Fibroblast of skin of left quadriceps (primary cell): ENCODE measurements at places on chromosomes 6 and 20.

DNA sequence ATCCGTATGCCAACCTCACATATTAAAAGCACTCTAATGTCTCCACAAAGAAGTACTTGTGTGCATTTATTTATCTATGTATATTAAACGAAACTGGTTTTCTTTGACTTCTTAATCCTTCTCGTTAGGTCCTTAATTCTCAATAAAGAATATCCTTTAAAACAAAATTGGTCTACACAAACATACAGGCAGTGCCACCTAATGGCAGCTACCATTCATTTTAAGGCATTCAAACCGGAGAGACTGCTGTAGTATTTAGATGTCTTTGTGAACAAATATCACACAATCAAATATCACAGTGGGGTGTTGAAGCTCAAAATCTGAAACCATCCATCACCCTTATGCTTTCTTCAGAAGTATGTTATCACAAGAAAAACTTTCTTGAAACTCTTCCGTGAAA is 96.6 kb upstream of the IRAK1BP1 start:
- DNase-seq: no peak

GRCh38 chr6:131362070-131362469 is 211.0 kb upstream of the ARG1 start:
- no peak for DNase-seq

DNA sequence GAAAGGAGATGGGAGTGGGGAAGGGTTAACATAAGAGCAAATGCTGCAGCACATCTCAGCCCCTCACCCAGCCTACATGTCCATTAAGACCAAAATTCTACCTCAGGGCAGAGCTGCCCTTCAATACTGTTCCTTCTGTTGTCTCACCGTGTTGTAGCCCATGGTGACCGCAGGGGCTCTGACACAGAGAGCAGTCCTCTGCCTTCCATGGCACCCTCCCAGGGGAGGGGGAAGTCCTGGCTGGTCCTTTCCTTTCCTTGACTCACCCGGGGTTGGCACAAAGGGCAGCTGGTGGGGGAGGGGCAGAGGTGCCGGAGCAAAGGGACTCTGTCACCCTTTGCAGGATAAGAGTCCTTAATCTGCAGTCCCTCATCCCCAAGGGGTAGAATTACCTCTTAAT is 15.2 kb downstream of the NKX2-2 start:
- DNase-seq: no peak

DNA sequence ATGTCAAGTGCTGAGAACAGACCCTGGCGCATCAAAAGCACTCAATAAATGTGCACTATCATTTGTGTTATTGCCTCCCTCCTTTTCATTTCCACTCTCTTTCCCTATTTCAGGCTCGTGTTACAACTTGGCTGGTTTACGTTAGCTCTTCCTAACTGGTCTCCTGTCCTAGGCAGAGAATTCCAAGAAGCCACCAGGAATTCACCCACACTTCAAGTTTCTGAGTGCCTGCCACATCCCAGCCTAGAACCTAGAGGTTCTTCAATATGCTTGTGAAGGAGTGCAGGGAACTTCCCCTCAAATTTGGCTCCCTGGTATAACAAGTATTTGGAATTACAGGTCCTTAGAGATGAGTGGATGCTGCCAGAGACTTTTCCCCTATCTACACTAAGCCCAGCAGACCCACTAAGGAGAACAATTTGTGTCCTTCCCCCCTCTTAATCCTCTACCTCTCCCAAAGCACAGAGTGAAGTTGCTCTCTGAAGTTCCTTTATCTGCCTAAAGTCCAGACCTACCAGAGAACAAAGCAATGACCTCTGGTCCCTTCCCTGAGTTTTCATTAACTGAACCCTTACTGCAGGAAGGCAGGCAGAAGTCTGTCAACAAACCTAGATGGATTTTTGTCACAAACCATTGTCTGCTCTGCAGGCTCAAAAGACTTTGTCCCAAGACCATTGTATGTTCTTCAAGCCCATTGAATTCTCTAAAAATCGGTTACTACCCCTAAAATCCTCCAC is 201.6 kb upstream of the JARID2 start:
- no peak for DNase-seq

DNA sequence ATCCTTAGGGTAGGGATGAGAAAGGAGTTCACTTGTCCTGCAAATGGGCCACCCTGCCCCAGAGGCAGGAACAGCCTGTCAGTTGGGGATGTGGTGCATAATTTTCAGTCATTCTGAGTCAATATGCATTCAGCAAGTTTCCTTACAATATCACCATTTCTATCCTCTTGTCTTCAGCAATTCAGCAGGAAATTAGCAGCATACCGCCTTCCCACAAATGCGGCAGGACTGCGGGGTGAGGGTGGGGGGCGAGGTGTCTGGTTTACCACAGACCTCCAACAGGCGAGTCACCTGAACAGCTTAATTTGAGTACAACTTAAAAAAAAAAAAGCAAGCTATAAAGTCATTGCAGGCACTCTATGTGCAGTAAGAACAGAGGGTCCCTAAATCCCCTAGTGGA is 126.8 kb downstream of the MAP3K7 start:
- no peak for DNase-seq

DNA sequence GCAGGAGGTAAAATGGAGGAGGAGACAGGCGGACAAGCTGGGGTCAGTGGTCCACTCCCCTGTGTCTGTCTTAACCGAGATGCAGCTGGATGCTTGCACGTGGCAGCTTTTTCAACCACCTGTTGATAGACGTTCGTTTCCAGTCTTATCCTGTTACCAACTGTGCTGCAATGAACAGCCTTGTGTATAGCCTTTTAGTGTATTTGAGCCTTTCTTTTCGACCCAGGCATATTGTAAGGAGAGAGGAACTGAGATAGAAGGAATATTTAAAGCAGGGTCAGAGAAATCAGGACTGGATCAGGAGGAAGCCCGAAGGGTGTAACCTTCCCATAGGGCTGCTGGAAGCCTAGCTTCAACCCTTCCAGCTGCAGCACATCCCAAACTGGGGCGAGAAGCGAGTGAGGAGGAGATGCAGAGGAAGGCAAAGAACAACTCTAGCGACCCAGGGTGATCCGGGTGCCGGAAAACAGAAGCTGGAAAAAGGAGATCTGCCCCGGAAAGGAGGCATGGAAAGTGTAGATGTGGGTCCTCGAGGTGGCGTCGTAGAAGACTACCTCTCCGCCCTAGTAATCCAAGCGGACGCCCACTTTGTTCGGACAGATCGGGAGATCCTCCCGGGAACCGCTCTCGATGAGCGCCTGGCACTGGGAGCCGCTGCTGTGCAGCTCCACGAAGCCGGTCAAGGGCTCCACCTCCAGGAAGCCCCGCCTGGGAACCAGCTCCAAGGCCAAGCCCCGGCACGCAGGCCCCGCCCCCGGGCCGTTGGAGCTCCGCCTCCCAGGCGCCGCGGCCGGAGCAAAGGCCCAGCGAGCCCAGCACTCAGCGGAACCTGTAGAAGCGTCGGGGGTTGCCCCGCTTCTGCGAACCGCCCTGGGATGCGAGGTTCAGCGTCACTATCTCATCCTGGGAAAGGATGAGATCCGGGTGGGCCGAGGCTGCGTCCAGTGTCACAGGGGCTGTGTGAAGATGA is 11.2 kb downstream of the TRIM31 start:
- peak; percentile 58 for DNase-seq

DNA sequence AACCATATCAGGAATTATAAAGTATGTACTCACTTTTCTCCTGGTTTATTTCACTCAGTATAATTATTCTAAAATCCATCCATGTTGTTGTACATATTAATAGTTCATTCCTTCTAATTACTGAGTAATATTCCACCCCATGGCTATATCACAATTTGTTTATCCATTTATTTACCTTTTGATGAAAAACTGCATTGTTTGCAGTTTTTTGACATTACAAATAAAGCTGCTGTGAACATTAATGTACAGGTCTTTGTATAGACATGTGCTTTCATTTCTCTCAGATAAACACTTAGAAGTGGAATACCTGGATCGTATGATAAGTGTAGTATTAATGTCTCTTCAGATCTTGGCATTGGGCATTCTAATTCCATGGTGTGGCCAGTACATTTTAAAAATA is 4.2 kb downstream of the SLC17A3 start:
- no peak for DNase-seq

DNA sequence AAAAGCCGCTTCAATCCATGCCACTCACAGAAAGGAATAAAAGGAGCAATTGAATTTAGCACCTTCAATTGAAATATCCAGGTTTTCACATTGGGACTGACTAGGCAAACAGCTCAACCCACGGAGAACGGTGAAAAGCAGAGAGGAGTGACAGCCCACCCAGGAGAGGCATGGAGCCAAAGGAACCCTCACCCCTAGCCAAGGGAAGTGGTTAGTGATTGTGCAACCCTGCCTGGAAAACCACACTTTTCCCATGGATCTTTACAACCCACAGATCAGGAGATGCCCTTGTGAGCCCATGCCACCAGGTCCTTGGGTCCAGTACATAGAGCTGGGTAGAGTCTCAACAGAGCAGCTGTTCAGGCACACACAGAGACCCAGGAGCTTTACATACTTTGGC is 911.8 kb downstream of the EPHA7 start:
- DNase-seq: no peak

GRCh38 chr6:165606740-165607008 is 56.4 kb downstream of the PDE10A start:
- no peak for DNase-seq

DNA sequence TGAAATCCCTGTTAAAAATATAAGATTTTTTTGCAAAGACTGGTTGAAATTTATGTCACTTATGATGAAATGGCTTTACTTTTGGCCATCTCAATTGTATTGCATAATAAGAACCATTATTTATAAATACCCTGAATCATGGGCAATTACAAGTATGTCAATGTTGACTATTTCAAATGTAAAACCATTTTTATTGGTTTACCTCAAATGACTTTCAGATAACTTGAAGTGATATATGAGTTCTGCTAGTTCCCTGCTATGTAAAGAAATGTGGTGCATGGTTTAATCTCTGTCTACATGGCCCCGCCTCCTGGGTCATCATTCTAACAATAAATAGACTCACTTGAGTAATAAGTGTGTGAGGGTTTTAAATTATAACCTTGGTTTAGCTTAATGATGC is 275.6 kb upstream of the PREP start:
- peak; percentile 18 for DNase-seq

GRCh38 chr20:35833241-35833640 is 61.4 kb downstream of the PHF20 start:
- DNase-seq: no peak

DNA sequence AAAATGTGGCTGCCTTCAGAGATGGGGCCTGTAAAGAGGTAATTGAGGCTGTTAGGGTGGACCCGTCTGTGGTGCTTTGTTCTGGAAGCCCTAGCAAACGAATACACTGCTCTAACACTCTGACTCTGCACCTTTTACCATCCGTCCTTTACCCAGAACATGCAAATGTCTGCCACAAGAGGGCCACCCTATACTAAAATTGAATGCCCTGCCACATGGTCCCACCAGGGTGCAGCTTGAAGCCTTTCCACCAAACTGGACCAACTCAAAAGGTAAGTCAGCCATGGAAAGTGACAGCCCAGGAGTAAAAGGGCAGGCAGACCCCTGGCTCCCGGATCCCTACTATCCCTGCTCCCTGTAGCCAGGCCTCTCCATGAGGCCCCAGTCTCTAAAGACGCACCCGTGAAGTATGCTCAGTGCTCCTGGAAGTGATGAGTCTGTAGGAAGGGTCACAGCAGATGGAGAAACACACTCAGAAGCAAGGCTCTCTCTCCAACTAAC is 5.8 kb upstream of the BFSP1 start:
- DNase-seq: peak; percentile 59

DNA sequence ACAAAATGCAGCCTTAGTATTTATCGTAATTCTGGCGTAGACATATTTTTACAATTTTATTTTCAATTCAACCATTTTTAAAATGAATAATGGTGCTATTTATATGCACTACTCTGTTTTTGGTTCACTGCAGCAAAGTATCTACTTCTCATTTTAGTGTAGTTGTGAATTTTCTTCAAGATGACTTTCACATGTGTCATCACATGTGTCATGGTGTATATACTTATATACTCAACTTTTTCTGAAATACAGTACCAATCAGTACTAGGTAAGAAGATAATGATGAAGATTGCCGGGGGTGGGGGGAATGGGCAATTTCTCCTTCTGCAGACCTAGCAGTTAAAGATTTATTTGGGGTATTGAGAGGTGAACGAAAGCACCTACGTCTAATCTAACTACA is 634.5 kb downstream of the PHF3 start:
- no peak for DNase-seq

- DNase-seq: no peak
These were observed 15.9 kb downstream of the LEMD2 start for GRCh38 chr6:33772902-33773472.

DNA sequence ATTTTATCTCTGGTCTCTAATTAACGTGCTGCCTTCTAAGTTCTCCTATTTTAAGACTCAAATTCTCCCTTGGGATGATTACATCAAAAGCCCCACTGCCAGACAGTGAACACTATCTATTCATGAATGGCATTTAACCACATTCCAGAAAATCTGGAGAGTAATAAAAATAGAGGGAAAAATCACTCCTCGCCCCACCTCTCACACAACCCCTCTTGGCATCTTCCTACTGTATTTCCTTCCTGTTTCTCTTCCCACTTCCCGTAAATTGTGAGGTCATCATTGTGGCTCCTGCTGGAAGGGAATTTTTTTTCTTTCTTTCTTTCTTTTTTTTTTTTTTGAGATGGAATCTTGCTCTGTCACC is 31.5 kb downstream of the RAB44 start:
- peak; percentile 14 for DNase-seq

DNA sequence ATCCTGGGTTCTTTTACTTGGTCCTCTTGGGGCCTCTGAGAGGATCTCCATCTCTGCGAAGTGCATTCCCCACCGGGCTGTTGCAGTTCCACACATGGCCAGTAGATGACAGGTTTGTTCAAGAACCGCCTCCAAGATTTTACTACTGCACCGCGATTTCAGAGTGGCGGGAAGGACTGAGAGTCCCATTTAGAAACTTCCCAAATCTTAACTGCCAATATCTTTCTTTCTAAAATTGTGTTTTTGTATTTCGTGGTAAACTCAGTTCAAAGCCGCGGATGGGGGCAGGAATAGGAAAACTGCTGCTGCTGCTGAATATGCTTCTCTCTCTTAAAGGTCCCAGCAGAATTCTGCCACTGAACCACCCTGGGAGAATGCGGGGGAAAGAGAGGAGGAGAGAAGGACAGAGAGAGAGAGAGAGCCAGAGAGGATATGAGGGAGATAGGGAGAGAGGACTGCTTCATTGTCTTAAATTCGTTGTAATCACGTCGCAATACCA is 8.6 kb upstream of the BTNL2 start:
- peak; percentile 46 for DNase-seq
